ENCODE measurements at places on chromosomes 3 and 15.

- DNase-seq: no peak
These were observed 5.1 kb upstream of the MTHFS start for GRCh38 chr15:79901958-79902357.

GRCh38 chr15:27260523-27260922, 289.5 kb downstream of the GABRG3 start:
- no peak for DNase-seq

GRCh38 chr3:62935793-62936192, 60.6 kb upstream of the CADPS start:
- DNase-seq: no peak

DNA sequence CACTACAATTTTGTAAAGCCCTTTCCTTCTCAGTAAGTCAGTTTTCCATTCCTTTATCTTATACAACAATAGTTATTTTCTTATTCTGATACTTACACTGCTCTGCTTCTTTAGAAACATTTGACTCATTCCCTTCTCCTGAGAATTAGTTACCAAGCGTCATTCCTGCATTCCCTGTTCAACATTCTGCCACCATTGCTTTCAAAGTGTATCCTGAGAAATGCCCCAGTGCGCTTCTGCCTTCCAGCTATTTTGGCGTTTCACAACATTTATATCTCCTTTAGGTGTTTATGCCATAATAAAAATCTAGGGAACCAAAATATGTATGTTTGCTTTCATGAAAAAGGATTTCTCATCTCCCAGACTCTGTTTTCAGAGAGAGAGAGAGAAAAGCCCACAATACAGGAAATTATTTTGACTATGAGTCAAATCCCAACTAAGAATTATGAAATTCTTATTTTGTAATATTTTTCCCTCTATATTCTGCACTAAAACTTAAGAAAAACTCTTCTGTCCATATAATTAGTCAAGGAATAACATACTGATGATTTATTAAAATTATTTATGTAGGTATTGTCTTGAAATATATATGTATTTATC, 118.2 kb upstream of the RAP2B start:
- DNase-seq: peak; percentile 81

- DNase-seq: no peak
These were observed 119.3 kb downstream of the CHSY1 start for GRCh38 chr15:101132390-101133180.

DNA sequence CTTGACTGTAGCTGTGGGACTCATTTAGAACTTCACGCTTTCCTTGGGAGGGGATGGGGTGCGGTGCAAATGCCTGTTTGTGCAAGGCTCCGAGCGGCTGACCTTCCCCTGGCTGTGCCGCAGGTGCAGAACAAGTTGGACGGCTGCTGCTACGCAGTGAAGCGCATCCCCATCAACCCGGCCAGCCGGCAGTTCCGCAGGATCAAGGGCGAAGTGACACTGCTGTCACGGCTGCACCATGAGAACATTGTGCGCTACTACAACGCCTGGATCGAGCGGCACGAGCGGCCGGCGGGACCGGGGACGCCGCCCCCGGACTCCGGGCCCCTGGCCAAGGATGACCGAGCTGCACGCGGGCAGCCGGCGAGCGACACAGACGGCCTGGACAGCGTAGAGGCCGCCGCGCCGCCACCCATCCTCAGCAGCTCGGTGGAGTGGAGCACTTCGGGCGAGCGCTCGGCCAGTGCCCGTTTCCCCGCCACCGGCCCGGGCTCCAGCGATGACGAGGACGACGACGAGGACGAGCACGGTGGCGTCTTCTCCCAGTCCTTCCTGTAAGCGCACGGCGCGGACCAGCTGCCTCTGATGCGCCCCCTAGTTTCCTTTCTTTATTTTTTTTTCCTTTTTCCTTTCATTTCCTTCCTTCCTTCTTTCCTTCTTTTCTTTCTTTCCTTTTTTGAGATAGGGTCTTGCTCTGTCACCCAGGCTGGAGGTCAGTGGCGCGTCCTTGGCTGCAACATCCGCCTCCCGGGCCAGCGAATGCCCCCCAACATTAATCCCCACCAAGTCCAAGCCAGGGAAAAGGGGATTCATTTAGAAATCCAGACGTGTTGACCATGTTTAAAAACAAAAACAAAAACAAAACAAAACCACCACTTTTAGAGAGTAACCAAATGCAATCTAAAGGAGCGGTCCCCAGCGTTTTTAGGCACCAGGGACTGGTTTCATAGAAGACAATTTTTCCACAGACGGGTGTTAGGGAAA, 42.7 kb downstream of the EIF2AK4 start:
- peak; percentile 87 for DNase-seq

DNA sequence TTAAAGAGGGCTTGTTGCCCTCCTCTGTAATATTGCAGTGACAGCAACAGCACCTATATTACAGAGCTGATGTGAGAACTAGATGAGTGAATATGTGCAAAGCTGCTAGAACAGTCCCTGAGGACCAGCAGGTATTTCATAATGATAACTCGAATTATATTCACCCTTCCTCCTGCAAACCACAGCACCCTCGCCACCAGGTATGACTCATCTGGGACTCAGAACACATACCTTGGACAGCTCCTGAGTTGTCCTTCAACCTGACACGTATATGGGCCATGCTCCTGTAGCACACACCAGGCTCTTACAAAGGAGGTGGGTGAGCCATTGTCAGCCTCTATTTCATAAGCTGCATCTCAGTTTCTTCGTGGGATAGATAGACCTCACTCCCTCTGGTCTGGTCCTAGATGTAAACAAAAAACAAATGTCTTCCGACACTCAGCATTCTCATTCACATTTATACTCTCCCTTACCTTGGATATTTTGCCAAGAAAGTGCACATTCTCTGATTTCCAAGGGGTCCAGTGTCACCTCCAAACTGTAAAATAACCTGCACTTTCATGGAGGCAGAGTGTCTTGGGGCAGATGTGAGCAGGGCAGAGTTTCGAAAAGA, 124.5 kb downstream of the TLE3 start:
- peak; percentile 65 for DNase-seq

- DNase-seq: no peak
These were observed 20.9 kb downstream of the HACD3 start for GRCh38 chr15:65551183-65551582.

DNA sequence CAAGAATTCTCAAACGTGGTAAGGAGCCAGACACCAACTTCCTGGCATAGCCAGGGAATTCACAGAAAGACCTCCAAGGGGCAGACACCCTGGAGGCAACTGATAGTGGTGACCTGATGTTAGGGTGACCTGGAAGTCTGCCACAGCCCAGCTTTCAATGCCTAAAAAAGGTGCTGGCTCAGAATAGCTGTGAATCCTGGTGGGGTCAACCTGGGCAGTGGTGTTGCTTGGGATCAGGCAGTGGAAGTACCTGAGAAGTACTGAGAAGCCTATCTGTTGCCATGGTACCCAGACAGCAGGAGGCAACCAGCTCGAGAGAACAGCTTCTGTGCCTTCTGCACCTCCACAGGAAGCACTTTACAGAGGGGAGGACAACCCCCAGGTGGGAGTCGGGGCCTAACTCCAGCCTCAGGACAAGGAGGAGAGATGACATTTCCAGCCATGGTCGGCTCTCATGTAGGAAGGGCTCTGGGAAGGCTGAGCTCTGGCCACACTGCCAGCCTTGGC, 55.4 kb upstream of the LARS2 start:
- DNase-seq: no peak

GRCh38 chr15:58583171-58583908, 151.5 kb downstream of the LIPC start:
- no peak for DNase-seq

DNA sequence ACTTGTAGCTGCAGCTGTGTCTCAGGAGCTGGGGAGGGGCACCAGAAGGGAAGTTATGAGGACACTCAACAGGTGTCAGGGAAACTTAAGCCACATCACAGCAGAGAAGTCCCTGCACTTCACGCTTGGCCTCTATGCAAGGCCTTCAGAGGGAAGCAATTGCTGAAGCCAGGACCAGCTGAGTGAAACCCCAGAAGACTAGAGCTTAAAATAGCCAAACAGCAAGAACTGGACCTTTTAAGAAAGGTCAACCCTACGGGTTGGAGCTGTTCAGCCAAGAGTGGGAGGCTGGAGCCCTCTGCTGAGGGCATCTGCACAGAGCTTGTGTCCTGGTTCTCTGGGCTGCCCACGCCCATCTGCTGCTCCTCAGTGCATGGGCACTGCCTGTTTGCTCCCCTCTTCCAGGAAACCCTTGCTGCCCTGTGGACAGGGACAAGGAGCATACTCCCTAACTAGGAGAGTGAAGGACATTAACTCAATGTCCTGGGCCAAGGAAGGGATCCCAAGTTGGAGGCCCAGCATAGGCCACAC, 3.9 kb upstream of the GRAMD2A start:
- no peak for DNase-seq

DNA sequence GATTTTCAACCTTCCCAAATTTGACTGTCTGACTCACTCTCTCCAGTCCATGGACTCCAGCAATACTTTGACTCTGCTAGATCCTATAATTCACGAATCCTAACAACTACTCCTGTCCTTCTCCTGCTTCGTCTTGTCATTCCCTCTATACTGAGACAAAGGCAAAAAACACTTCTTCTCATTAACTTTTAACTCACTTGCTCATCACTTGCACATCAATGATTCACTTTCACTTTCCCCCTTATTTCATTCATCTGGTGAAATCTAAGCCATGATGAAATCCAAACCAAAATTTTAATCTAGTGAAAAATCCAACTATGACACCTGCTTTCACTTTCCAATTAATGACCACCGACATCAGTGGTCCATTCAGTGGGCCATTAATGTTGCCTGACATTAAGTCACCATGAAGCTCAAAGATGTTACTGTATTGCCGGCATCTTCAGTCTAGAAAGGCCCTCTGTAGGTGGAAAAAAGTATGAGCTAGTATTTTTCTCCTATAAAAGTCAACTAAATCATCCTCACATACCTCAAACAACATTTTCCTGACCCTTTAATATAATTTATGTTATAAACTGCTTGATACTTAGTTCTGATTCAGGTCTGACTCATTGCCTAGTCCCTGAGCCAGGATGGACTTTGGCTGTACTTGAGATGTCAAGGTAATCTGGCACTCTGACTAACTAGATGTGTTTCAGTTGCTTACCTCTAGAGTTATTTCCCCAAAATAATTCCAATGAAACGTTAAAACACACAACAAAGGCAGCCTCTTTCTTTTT, 158.6 kb downstream of the CNTN6 start:
- peak; percentile 28 for DNase-seq

DNA sequence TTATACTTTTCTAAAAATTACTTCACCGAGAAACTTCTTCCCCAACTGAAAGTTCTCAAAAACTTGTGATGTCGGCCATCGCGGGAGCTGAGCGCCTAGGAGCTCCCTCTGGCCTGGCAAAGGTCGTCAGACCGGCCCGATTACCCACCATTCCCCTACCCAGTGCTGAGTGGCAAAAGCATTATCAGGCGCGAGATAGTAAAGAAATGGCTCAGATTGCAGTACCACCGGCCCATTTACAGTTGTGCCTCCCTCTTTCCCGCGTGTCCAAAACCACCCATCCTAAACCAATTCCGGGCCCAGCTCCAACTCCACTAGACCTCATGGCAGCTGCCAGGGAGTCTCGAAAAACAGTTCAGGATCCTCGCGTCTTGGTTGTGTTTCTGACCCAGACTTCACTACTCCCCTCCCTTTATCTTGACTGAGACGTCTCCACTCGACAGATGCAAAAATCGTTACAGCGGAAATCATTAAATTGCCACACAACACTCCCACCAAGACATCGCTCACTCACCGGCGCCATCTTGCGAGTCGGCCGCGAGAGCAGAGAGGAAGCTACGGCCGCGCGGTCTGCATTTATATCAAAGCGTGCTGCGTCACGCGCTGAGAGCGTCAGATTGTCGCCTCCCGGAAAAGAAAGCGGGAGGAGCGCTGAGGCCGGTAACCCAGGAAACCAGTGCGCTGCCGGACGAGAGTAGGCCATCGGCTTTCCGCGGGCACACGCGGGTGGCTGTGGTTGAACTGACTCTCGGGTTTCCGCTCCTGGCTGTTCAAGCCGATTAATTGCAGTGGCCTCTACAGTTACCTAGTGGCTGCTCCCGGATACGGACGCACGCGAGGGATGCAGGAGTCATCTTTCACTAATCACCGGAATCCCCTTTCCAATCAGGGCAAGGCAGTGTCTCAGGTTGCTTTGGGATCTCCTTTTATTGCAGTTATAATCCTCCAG, at the start of gene RPL22L1:
Gene RPL22L1, minus strand, starts transcription at position 551 of the 949 bp plus-strand sequence. Its CDS starts 28 bp downstream, at position 523.
- DNase-seq: peak; percentile 99

- no peak for DNase-seq
These were observed 78.7 kb upstream of the TGFBR2 start for GRCh38 chr3:30527720-30528119.

DNA sequence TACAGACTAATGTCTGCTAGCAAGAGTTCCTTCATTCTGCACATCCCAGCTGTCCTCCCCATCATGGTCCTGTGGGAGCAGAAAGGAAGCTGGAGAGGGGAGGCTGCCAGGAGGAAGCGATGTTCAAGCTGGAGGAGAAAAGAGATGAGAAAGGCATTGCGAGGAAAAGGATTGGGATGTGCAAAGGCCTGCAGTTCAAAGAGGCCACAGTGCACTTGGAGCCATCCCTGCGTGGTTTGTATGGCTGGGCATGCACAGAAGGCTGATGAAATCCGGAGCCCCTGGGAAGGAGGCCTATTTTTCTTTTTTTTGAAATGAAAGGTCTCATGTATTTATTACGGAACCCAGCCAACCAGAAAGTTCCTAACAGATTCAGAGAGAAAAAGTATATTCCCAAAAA, 22.8 kb downstream of the AMOTL2 start:
- DNase-seq: peak; percentile 31

DNA sequence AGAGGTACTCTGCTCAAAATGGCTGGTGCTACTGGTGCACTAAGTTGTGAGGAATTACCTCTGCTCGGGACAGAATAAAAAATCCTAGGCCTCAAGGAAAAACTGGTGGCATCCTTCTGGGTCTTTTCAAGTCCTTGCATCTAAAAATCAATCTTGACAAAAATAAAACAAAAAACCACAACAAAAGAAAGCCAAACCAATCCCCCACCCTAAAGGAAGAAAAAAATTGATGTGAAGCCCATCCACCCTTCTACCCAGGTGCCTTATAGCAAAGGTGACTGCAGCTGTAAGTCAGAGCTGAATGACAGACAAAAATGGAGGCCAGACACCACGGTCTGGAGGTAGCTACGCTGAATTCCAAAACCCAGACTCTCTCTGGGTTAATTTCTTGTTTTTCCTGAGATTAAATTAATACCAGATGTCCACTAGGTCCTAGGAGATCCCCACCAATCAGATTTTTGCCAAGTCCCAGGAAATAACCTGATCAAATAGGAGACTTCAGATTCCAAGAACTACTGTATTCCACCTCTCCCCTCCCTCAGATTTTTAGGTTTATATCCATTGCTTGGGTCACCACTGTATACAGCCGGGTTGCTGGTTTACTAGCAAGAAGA, 33.5 kb downstream of the ABCC5 start:
- DNase-seq: no peak

- no peak for DNase-seq
These were observed 45.9 kb upstream of the PGPEP1L start for GRCh38 chr15:99053380-99054024.

DNA sequence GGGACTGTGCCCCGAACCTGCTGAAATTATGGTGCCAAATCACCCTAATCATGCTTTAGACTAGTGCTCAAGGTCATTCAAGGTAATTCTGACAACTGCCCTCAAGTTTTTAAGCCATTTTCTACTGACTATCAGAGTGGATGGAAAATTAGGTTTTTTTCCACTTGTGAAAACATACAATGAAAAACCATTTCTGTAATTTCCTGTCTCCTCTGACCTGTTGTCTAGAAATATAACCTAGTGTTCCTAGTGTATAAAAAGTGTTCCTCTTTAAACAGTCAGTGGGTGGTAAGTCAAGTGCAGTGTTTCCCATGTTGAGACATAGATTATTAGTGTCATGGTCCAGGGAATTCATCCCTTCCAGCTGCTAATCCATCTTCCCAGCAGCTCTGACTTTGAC, 232.8 kb upstream of the UMPS start:
- no peak for DNase-seq
